ENCODE measurements at places on chromosomes 12 and 14.

DNA sequence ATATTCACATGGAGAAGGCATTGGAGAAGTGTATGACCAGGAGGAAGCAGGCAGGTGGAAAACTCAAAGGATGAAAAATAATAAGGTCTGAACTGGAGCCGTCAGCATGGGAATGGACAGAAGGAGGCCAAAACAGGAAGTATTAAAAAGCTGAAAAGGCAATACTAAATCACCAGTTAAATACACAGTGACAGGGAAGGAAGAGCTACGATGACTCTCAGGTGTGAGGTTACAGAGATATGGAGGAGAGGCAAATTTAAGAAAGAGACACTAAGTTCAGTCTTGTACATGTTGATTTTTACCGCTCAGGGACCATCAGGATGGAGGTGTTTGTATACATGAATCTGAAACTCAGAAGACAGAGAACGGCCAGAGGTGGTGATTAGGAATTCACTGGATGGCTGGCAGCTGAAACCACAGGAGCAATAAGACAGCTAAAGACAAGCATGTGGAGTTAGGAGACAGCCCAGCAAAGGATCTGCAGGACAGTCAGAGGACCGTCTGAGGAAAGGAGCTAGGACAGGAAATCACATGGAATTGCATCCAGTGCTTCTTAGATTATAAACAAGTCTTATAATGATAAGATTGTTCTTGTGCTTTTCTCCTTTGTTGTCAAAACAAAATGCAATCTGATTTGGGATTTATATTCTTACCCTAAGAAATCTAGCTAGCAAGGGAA lies 33.9 kb upstream of the CDKN3 start:
- DNase-seq: no peak

- no peak for DNase-seq
Measured at GRCh38 chr12:3250576-3250975, 173.4 kb downstream of the TSPAN9 start.

DNA sequence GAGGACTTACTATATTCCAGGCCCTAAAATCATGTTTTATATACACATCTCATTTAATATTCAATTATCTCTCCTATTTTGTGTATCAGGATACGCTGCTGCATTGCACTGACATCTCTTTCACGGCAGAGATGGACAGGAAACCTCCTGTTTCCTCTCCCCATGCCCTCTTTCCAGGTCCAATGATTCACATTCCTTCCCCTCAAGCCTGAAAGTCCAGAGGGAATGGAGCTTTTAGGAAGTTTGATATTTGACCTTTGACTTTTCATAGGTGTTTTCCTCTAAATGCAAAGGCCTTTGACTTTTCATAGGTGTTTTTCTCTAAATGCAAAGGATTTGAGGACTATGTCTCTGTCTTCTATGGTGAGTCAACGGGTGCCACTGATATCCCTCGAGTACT lies 89.5 kb downstream of the STON2 start:
- no peak for DNase-seq

- DNase-seq: no peak
Measured at GRCh38 chr14:94372021-94372605, 16.3 kb downstream of the SERPINA1 start.

- DNase-seq: no peak
Measured at GRCh38 chr12:4849795-4850345, 59.8 kb upstream of the KCNA1 start.

DNA sequence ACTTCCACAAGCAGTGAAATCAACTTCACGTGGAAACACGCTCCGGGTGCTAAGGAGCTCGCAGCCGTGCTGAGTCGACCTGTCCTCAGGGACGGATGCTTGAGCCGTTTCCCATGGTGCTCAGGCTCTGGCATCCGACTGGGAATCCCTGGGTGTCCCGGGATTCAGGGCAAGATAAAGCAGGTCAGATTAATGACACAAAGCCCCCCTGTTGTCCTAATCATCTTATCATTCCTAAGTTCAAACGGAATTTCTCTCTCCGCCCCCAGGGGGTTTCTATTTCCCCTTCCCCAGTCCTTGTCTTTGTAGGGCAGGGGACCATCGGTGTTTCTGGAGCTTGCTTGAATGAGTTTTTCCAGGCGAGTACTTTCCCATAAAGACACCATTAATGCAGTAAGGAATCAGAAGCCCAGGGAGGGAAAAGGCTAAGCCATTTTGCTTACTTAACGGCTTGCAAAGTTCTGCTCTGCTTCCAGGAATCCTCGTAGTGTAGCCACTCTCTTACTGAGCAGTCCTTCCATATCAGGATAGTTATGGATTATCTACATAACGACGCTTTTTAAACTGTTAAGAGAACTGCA lies 116.5 kb downstream of the TMEM132C start:
- DNase-seq: no peak

DNA sequence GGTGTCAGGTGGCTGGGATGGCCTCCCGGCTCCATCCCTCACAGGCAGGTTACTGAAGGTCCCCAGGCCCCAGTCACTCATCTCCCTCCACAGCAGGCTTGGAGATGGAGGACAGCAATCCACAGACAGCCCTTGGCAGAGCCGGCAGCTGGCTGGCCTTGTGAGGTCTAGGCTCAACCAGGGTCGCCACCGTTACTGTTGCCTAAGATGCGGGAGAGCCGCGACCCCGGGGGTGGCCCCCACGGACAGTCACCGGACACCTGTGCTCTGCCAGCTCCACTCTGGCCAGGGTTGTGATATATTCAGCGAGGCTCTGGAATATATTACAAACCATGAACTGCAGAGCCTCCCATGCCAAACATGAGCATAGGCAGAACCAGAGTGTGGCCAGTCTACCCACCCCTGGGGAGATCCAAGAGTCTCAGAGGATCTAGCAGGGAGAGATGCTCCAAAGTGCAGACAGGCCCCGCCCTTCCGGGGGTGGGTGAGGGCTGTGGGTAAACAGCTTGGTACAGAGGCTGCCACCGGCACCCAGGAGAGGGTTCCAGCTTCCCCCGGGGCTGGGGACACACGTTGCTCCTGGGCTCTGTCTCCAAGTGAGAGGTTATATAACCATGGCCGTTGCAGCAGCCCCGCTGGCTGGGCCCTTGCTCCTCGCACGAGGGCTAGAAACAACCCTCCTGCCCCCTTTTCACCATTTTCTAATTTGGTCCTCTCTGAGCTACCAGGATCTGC lies 55.9 kb upstream of the DIO3 start:
- no peak for DNase-seq

GRCh38 chr14:51602310-51602709 lies 49.4 kb upstream of the FRMD6 start:
- DNase-seq: no peak

DNA sequence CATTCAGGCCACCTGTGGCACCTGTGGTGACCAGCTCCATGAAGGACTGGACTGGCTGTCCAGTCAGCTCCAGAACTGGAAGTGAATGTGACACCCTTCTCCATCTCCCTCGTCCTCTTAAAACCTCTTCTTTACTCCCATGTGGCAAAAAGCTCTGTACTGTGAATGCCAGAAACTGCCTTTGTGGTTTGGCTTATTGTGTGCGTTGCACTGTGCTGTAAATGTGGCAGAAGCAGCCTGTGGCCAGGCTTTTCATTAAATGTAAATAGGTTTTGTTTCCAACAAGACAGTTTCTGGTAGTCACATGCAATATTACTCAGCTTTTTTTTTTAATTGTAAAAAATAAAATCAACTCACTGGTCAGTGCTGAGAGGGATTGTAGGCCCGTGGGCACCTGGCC lies 453.7 kb downstream of the ATP23 start:
- no peak for DNase-seq

GRCh38 chr12:67241482-67241881 lies 27.7 kb upstream of the CAND1 start:
- peak; percentile 20 for DNase-seq

- DNase-seq: no peak
Measured at GRCh38 chr14:40447017-40447416, 1014.8 kb upstream of the FBXO33 start.

- DNase-seq: no peak
Measured at GRCh38 chr12:78865516-78865915, 942 bp downstream of the SYT1 start.

DNA sequence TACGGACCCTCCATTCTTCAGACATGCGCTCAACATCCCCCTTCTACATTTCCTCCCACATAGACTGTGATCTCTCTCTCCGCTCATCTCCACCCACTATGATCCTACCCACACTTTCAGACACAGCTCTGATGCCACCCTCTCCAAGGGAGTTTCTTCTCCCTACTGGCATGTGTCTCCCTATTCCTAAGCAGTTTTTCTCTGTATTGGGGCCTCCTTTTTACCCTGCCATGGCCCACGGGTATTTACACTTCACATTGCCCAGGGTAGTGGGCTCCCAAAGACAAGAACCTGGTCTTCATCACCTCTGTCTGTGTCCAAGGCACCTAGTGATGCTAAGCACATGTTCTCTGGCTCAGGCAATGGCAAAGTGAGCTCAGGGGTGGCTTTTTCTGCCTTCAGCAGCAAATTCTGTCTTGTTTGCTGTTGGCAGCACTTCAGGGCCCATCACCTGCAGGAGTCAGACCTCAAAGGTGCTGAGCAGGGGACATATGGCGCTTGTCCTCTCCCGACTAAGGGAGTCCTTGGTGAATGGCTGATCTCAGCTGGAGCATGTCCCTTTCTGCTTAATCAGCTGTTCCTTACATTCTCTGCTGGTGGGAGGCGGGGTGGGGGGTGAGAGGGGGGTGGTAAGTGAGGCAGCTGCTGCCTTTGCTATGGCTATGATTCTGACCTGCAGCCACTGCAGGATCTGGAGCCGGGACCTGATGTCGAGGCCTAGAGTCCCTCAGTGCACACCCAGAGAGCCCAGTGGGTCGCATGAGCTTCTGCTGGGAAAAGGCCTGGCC lies 256.8 kb downstream of the PCNX1 start:
- no peak for DNase-seq

DNA sequence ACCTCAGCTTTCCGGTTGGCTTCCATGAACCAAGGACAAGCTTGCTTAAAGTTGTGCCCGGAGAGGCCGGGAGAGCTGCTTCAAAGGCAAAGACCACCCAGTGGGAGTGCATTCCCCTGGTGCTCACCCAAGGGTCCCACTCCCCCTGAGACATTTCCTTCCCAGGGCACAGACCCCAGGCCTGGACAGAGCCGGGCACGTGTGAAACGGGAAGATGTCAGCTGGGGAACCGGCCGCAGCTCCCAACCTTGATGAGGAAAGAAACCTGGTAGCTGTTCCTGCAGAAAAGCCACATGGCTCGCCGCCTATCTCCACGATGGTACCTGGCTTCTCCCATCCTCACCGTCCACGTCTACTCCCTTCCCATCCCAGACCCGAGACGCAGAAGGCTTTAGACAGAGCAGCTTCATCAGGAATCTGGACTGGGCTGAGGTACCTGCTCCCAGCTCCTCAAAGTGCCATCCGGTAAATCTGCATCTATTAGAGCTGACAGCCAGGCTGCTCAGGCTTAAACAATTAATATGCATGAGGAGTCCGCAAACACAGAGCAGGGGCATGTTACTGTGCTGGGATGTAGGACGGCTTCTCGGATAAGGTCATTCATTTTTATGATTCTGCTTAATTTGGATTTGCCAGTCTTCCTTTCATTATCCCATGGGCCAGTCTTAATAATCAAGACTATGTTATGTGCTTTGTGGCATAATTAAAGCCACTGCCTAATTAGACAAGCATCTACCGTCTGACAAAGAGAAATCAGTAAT lies 53.1 kb downstream of the GALNT9 start:
- no peak for DNase-seq

- no peak for DNase-seq
Measured at GRCh38 chr14:105830171-105830570, 303.8 kb downstream of the TMEM121 start.

GRCh38 chr14:84036840-84037239 lies 1493.1 kb upstream of the FLRT2 start:
- no peak for DNase-seq

DNA sequence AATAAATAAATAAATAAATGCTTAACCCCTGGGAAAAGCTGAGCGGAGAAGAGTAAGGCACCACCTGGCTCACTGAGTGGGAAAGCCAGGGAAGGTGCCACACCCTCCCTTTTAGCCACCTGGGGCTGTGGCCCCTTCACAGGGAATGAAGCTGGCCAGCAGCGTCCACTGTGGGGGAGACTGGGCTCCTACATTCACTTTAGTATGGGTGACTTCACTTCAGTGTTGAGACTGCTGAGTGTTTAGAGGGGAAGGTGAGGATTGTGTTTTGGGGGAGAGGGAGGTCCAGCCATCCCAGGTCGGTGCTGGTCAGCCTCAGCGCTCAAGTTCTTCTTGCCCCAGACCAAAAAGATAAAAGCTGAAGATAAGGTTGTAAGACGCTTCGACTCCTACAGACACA lies 1.6 kb downstream of the NAB2 start:
- no peak for DNase-seq

GRCh38 chr12:13200841-13201240 lies 4.3 kb downstream of the EMP1 start:
- no peak for DNase-seq

GRCh38 chr12:106098691-106099200 lies 40.0 kb downstream of the NUAK1 start:
- no peak for DNase-seq

- peak; percentile 7 for DNase-seq
Measured at GRCh38 chr14:83463500-83464098, 1929.9 kb upstream of the SEL1L start.

DNA sequence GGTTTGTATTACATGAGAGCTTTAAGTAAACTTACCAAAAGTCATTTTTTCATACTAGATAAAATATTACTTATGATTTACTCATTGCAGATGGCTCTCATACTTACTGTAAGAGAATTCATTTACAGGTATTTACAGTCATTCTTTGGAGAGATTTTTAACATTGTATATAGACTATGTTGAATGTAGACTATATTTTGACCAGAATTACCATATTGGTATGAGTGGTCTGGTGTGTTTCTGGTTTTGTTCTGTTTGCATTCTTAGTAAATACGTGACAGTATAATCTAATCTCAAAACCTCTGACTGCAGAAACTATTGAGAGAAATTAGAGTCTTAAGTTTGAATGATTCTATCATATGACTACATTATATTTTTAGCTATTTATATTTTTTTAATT lies 91.1 kb downstream of the USP15 start:
- DNase-seq: no peak

DNA sequence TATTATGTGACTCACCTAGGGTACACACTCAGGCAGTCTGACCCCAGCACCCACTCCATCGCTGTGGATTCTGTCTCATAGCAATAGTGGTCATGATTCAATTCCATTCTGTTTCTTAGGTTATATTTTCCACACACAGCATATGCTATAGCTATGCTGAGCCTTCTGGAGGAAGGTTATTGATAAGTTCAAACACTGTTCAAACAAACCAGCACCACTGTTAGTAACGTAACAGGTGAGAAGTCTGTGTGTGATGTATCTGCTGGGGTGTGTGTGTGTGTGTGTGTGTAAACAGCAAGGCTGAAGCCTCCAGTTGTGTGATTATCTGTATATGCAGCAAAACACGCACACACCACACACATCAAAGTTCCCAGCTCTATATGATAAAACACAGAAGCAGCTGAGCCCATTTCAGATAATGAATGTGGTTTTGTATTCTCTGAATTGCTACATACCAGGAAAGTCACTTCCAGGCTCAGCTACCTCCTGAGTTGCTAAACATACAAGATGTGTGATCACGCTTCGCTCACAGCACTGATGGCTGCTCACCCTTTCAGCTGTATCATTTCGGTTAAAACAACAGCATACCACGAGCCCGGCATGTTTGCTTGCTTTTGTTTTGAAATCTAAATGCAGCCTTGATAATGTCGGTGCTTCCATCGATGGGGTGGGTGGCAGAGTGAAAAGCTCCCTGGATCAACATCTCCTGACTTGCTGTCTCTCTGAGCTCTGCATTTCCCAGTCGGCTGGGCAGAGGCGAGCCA lies 6.8 kb upstream of the SYNE3 start:
- no peak for DNase-seq

All from RKO (cell line).